ENCODE measurements at places on chromosomes 1 and 21.

GRCh38 chr21:41403331-41403730, 22.7 kb upstream of the MX1 start:
- DNase-seq = no peak

DNA sequence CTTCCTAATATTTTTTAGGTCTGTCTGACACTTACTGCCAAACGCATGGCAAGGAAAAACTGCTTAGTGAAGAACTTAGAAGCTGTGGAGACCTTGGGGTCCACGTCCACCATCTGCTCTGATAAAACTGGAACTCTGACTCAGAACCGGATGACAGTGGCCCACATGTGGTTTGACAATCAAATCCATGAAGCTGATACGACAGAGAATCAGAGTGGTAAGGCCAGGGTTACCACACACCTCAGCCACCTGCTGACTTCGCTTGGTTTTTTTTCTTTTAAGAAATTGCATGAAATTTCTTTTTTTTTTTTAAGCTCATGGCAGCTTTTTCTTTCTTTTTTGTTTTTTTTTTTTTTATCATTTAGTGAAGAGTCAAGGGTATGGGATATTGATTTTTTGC, 17.2 kb downstream of the ATP1A1 start:
- DNase-seq = no peak

GRCh38 chr1:4083231-4084047, 183.4 kb upstream of the C1orf174 start:
- no peak for DNase-seq

- DNase-seq = no peak
Observed at GRCh38 chr1:204980840-204981405, 62.1 kb upstream of the CNTN2 start.

DNA sequence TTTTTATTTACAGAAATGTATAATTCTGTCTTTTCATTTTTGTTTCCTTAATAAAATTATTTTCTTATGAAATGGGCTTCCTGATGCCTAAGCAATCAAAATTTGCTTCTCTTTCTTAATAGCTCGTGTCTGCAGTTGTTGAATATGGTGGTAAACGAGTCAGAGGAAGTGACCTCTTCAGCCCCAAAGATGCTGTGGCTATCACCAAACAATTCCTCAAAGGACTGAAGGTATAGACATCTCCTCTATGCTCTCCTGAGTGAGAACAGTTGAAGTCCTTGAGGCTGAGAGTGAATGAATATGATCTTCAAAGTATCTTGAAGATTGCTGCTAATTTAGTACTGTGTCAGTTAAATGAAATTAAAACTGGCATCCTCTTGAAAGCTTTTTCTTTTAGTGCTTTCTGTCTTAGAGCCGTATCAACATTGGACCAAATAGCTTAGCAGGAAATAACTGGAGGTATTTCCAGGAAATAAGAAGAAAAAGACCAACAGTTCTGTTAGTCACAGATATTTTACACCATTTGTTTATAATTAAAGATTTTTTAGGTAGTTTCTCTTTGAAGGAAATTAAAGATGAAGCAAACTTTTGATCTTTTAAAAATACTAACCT, 24.7 kb downstream of the VPS45 start:
- no peak for DNase-seq

- DNase-seq = no peak
Observed at GRCh38 chr1:197919346-197920066, 2.3 kb downstream of the LHX9 start.

DNA sequence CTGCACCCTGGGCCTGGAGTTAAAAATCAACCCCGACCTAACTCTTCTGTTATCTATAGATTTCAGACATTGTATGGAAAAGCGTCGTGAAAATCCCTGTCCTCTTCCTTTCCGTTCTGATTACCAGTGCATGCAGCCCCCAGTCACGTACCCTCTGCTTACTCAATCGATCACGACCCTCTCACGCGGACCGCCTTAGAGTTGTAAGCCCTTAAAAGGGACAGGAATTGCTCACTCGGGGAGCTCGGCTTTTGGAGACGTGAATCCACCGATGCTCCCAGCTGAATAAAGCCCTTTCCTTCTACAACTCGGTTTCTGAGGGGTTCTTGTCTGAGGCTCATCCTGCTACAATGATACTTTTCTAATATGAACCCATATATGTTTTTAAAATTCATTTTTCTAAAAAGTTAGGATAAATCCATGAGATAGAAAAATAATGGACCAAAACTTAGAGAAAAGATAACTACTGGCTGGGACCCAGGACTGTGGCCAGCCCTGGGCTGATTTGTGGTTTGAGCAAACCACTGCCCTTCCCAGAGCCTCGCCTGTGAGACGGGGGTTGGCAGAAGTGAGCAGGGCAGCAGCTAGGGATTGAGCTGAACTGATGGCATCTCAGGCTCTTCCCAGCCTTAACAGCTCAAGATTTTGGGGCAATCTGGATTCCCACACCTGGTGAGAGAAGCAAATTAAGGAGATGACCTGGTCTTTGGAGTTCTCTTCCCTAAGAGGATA, 5.0 kb downstream of the UQCRHL start:
- no peak for DNase-seq
